Omental fat pad (tissue), 4 donors: ENCODE measurements at places on chromosomes 1 and 21.

DNA sequence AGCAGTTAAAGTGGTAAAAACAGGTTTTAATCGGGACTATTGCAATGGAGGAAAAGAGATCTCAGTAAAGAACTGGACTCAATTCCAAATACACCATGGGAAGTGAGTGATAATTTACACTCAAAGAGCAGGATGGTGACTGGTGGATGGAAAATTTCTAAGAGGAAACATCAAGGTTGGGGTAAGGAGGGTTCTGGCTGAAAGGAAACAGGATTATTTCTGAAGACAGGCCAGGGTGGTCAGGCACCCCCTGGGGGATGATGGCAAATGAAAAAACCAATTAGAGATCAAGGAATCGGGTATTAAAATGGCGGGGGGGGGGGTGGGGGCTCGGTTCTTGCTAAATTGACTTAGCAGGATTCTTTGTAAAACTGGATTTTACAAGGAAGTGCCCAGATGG, 12.3 kb upstream of the HSD11B1 start:
- DNase-seq, result no peak

DNA sequence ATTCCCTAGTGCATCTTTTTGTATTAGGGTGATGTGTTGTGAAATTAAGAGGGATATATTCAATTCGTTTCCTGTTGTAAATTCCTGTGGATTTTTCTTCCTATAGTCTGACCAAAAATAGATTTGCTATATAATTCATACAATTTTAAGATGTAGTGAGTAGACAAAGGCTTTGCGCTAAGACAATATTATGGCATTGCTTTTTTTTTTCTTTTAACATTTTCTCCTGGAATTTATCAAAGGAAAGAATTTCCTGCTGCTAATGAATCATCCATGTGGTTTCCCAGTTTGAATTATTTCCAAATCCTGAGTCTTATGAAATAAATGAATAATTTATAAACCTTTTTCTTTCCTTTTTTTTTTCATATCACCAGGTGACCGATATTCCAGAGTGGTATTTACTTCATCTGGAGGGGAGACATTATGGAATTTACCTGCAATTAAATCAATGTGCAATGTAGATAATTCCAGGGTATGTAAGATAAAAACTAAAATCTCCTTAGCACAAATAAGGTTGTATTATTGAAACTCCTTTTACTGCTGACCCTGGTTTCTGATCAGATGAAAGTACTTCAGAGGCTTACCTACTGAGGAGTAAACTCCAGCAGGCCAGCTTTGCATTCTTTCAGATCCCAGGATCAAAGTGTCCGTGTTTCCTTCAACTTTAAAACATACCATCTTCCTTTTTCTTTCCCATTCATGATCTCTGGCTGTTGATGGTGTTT, 148.4 kb downstream of the TLR5 start:
- DNase-seq, result no peak

GRCh38 chr1:241950390-241950789, 7.2 kb upstream of the BECN2 start:
- DNase-seq, result no peak

- DNase-seq, result no peak
These were observed 29.5 kb downstream of the BRINP2 start for GRCh38 chr1:177200290-177200689.

GRCh38 chr21:46001821-46002681, 20.5 kb downstream of the COL6A1 start:
- DNase-seq, result no peak

DNA sequence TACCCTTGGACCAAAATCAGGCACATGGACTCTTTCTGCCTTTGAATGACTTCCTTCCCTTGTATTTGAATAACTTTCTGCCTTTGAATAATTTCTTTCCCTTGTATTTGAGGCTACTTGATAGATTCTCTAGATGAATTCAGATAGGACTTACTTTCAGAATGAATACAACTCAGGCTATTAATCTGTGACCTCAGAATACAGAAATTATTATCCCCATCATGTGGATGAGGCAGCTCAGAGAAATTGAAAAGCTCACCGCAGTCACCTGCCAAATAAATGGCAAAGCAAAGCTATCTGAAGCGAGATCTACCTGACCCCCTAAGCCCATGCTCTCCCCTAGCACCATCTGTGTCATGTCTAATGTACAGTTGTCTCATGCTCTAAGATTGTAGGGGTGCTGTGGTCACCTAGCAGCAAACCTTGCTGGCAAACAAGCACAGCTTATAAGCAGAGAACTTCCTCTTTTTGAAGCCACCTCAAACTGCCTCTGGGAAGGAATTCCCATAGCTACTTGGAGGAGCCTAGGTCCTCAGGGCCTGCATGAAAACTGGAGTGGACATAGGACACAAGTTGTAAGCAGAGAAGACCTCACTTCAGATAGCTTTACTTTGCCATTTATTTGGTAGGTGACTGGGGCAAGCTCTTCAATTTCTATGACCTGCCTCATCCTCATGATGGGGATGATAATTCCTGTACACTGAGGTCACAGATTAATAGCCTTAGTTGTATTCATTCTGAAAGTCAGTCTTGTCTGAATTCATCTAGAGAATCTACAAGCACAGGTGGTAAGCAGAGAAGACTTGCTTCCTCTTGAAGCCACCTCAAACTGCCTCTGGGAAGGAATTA, 66.1 kb downstream of the FASLG start:
- no peak for DNase-seq

DNA sequence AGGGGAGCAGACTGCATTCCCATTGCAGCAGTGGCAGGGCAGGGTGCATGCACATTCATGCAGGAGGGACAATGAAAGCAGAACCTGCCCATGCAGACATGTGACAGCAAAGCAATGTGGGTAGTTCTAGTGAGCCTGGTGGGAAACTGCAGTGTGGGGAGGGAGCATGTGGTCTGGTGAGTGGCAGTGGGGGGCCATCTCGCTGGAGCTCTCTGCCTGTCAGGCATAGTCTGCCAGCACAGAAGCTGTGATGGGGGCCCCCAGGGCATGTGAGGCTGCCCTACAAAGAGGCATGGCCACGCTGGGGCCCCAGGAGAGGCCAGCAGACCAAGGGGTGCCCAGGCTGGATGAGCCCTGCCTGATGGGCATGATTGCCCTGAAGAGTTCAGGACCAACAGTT, 579.7 kb downstream of the PTPRC start:
- DNase-seq, result no peak

GRCh38 chr1:156525071-156525501, 24.5 kb upstream of the MEF2D start:
- no peak for DNase-seq

GRCh38 chr21:27045281-27045985, 78.5 kb upstream of the ADAMTS5 start:
- no peak for DNase-seq

GRCh38 chr21:34649400-34649799, 19.4 kb upstream of the CLIC6 start:
- DNase-seq, result no peak

DNA sequence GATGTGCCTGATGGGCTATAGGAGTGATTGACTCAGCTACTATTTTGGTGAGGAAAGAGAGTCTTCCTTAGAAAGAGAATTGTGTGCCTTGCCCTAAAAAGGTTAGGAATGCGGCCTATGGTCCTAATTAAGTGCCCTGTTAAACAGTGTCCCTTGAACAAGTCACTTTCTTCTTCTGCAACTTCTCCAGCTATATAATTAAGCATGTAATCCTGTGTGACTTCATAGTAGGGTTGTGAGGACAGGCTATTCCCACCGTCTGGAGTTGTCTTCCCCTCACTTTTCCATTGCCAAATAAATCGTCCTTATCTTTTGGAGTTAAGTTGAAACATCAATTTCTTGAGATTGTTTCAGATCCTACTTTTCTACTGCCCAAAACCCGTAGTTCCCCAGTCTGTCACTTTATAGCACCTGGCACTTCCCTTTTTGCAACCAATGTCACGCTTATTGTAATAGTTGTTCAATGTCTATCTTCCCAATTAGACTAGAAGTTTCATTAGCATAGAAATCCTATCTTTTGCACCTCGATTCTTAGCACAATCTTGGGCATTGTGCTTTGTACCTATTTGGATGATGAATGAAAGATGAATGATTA, 27.6 kb upstream of the SLC16A1 start:
- no peak for DNase-seq

- no peak for DNase-seq
These were observed 636.4 kb downstream of the USP25 start for GRCh38 chr21:16366207-16366606.

GRCh38 chr1:97781762-97782337, 139.0 kb downstream of the DPYD start:
- no peak for DNase-seq

DNA sequence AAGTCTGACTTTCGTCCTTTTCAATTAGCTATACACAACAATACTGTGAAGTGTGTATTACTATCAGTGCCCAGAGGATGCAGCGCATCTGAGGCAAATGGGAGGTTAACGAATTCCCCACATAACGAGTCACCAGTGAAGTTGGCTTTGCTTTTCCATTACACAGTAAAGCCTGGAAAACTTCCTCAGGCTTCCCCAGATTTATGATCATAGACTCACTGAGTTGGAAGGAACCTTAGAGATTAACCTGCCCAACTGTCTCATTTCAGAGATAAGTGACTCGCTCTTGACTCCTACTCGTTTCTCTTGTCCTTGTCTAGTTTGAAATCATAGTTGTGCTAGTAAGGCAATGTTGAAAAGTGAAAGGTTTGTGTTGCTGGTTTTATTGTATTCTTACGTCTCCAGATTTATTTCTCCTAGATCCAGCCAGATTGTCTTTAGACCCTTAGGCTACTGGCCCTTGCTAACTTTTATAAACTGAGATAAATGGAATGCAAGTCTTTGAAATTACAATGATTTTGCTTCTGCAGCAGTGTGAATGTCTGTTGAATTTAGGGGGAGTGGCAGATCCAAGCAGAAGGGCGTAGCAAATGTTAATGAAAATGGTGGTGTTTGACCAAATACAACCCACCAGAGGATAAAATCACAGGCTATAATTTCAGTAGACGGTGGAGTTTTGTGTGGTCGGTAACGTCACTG, 17.3 kb downstream of the S1PR1 start:
- no peak for DNase-seq

DNA sequence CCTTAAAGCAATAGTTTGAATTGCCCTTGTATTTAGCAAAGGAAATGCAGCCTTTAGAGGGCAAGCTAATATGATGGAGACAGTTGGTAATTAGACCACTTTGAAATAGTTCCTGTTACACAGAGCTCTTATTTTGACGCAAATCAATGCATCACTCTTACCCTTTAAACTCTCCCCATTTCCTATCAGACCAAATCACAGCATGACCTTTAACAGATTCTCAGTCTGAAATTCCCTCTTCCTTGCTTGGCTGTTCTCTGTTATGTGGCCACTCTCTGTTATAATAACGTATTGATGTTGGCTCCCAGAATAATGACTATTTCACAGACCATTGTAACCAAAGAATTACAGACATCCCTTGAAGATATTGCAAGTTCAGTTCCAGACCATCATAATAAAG, 66.9 kb upstream of the NGF start:
- DNase-seq, result no peak

DNA sequence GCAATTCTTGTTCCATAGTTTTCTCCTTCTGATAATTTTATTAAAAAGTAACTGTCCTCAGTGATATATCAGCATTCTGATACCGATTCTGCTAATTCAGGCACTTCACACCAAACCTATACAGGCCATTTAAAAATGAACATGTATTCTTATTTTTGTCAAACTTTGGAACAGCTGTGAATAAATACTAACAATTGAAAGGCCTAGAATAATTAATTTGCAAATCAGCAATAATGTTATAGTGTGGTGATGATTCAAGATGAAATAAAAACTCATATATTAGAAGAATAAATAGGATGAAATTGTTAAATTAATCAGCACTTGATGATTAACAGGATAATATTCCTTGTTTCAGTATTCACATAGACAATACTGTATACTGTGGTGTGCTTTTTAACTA, 9.9 kb downstream of the CDKN2C start:
- no peak for DNase-seq

DNA sequence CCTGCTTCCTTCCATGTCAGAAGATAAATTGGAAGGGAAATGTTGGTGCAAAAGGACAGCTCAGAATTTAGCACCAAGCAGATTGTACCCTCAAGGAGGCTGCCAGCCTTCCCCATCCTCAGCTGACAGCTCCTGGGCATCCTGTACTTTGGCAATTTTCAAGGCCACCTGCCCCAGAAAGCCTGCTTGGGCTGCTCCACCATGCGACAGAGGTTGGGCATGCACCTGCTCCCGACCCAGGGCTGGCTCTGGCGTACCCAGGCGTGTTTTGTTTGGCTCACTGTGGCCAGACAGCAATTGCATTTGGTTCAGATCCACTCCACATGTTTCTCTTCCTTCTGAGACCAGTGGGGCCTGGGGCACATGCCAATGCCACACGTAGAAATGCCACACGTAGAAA, 547.8 kb downstream of the NPHP4 start:
- DNase-seq, result no peak

DNA sequence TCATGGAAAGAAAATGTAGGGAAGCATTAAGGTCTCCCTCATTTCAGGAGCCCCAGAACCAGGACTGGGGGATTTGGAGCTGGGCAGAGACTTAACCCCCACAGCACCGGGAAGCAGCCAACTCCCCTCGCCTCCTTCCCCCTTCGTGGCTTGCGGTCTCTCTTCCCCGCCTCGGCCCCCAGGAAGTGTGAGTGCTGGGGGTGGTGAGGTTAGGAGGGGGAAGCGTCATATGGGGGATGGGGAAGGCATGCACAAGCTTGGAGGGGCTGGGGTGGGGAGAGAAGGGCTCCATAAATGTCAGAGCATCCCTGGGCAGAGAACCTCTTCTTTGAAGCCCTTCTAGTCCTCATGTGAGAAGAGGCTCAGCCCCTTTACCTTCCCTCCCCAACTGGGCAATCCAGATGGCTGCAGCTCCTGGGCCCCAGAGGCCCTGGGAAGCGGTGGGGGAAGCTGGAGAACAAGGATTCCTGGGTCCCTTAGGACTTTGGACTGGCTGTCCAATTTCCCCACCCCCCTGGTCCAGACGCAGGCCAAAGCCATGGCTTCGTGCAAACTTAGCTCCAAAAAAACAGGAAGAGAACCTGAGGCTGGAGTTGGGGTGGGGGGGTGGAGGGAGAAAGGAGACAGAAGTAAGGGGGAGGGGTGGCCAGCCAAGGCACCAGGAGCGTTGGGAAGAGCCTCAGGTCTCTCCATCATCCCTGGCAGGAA, 7.8 kb downstream of the ZBTB7B start:
- no peak for DNase-seq

GRCh38 chr1:153395776-153396175, 4.9 kb upstream of the S100A8 start:
- no peak for DNase-seq

DNA sequence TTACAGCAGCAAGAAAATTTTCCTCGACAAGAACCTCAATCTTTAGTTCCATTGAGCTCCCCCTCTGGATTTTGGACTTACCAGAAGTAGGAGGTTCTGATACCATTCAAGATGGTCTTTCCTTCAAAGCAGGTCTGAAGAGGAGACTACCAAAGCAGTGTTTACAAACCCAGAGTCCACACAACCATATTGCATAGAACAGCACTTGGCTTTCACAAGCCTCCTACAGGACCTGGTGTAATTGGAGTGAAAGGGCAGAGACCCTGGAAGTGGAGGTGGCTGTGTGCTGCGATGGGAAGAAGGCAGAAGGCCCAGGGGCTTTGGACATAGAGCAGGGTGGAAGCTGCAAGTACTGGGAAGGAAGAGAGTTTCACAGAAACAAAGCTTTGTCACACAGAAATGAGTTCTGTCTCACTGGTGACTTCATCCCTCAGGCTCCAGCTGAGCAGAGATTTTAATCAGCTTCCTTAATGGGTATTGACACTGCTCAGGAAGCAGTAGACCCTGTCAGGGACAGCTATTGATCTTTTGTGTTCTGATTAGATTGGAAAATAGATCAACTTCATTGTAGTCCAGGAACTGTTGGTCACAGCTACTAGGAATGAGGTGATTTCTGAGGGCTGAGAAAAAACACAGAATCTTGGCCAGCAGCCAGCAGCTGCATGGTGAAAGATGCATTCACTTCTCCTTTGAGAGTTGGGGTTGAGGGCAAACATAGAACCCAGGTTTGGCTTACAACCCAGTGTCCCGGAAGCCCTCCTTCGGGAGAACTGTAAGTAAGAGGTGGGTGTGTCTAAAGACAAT, 124.0 kb downstream of the SYT2 start:
- DNase-seq, result no peak
